ENCODE measurements at places on chromosomes 12 and 14. TPM values are rescaled to one million over a fixed set of nuclear protein-coding genes. Genes with fewer than 3 reads are reported as not detected.
A peak's percentile ranks its signal among the peaks of the same experiment; 100 is the strongest.

- DNase-seq, result no peak
- H3K4me1 ChIP-seq, result no peaks in the 10 kb centered on the region
- H3K4me3 ChIP-seq, result no peak overlapping the region
- no peak overlapping the region for H3K27ac ChIP-seq
Observed at GRCh38 chr12:76936275-76937193, 57.7 kb upstream of the CSRP2 start.

DNA sequence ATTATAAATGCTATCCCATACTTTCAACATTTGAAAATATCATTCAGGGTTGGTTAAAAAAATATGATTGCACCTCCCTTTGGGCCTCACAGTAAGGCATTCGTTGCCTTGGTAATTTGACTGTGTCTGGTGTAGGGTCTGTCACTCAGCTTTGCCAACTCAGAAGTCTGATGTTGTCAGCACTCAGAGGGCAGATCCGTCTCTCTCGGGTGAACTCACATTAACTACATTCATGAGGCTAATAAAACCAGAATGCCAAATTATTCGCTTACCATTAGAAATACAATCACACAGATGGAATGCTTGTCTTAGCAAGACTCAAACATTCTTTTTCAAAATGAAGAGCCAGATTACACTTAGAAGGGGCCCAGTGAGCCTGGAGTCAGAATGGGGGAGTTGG, 53.0 kb downstream of the NPAS3 start:
- no peak overlapping the region for H3K4me3 ChIP-seq
- no peaks in the 10 kb centered on the region for H3K27me3 ChIP-seq
- no peak overlapping the region for H3K27ac ChIP-seq

GRCh38 chr14:57080691-57081090, 188.0 kb downstream of the EXOC5 start:
- no peak overlapping the region for H3K27ac ChIP-seq
- no peaks in the 10 kb centered on the region for H3K27me3 ChIP-seq

DNA sequence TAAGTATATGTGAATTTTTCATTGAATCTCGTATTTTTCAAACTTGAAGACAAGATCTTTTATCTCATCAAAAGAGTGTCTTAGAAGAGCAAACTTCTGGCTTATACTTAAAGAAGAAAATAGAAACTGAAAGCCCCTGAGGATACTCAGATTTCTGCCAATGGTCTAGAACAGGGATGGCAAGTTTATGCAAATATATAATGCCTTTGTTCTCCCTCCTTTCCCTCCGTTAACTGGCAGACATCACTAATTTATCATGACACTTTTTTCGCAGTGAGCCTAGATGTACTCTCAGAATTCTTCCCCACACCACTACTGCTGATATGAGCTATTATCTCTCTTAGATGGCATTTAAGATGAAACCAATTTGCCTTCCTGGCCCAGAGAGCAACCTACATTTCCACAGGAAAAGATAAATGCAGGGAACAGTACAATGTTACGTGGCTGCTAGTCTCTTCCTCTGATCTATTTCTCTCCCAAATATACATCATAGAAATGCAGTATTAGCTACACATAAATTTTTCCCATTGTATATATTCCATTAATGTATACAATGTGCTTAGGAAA, 40.0 kb upstream of the DAAM1 start:
- peaks cover 34% of the 10 kb centered on the region for H3K4me1 ChIP-seq
- H3K27me3 ChIP-seq, result no peaks in the 10 kb centered on the region
- DNase-seq, result peak; percentile 48
- H3K27ac ChIP-seq, result no peak overlapping the region
- H3K36me3 ChIP-seq, result no peaks in the 10 kb centered on the region
- H3K4me3 ChIP-seq, result no peak overlapping the region

DNA sequence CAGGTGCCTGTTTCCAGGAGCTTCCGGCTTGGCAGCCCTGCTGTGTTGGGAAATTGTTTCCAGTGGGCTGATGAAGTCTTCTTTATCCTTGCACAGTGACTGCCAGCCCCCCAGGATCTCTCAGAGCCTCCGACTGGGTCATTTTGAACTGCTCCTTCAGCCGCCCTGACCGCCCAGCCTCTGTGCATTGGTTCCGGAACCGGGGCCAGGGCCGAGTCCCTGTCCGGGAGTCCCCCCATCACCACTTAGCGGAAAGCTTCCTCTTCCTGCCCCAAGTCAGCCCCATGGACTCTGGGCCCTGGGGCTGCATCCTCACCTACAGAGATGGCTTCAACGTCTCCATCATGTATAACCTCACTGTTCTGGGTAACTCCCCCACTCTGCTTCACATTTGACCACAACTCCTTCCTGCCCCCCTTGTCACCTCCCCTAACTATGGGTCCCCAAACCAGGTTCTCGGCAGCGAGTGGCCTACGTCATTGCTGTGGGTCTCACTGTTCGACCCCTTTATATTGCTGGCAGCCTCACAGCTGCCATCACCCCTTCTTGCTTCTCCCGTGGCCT, 2.3 kb downstream of the LAG3 start:
- H3K27me3 ChIP-seq, result peaks cover 54% of the 10 kb centered on the region
- no peak overlapping the region for H3K4me3 ChIP-seq
- H3K27ac ChIP-seq, result no peak overlapping the region

GRCh38 chr12:46461459-46461858, 88.9 kb upstream of the SLC38A2 start:
- no peaks in the 10 kb centered on the region for H3K27me3 ChIP-seq
- no peaks in the 10 kb centered on the region for H3K36me3 ChIP-seq
- H3K4me3 ChIP-seq, result no peak overlapping the region
- DNase-seq, result no peak

DNA sequence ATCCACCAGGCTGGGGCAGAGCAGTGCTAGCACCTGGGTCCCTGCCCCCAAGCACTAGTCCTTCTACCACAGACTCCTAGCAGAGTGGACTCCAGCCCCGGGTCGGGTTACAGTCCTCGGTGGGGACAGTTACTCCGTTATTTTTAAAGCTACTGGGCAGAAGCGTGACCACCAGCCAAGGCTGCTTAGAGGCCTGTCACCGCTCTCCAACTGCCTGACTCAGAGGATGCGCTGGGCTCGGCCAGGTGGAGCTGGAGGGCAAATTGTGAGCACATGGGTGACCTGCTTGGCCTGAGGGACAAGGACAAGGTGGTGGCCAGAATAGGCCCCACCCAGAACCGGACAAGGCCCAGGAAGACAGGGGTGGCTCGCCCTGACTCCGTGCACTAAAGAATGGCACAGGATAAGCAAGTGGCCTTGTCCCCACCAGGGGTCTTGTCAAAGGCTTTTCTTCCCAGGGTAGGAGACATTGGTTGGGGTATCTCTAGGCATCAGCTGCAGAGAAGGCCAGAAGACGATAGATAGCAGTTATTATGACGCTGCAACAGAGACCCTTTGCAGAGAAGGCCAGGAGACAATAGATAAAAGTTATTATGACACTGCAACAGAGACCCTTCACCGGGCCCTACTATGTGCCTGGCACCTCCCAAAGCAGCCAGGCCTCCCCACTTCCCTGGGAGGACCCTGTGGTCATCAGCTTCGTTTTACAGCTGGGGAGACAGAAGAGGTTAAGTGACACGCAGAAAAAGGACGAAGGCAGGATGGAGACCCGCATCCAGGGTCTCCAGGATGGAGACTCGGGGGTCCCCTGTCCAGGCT, 1.6 kb downstream of the ABCB9 start:
- H3K4me3 ChIP-seq, result no peak overlapping the region
- H3K27me3 ChIP-seq, result no peaks in the 10 kb centered on the region
- no peak overlapping the region for H3K27ac ChIP-seq

- no peak overlapping the region for H3K4me3 ChIP-seq
- H3K36me3 ChIP-seq, result no peaks in the 10 kb centered on the region
- no peak overlapping the region for H3K27ac ChIP-seq
Observed at GRCh38 chr12:109255377-109255776, 53.7 kb downstream of the FOXN4 start.

DNA sequence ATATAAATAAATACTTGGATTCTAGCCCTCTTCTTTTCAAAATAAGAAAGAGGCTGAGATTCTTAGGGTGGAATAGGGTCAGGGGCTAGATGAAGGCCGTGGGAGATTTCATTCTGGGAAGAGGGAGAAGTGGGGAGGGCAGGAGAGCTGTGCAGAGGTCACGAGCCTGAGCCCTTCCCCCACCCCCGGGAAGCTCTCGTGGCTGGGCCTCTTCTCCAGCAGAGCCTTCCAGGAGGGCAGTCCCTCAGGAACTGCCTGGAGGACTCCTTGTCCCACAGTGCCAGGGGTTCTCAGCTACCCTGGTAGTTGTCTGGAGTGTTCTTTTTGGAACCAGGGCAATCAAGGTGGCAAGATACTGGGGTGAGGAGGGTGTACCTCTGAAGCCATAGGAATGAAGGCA, 94.0 kb downstream of the ESR2 start:
- H3K4me3 ChIP-seq, result no peak overlapping the region
- no peak overlapping the region for H3K27ac ChIP-seq
- DNase-seq, result no peak

Gene MOK
- 2.9 TPM for total RNA-seq

All from B cell (primary cell).